ENCODE measurements at places on chromosomes 1 and 21. TPM values are rescaled to one million over a fixed set of nuclear protein-coding genes. Genes with fewer than 3 reads are reported as not detected.

- DNase-seq, result no peak
- no peaks in the 10 kb centered on the region for H3K36me3 ChIP-seq
- H3K27ac ChIP-seq, result no peak overlapping the region
Observed at GRCh38 chr1:45543581-45544417, 6.8 kb upstream of the AKR1A1 start.

DNA sequence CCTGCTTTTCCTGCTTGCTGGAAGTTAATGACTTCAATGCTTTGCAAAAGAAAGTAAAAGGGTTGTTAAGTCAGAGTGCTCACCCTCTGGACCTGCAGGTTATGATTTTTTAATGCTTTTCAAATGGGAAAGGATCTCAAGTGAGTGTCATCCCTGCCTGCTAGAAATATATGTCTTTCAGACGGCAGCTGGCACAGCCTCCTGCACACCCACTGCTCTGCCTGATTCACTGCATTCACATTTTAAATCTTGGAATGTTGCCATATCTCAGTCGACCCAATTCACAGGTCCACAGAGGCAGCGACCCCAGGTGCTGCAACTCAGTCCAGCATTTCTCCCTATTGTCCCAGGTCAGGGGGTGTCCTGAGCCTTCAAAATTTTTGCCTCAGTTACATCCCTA lies 10.7 kb downstream of the DUSP23 start:
- no peaks in the 10 kb centered on the region for H3K4me1 ChIP-seq
- no peak overlapping the region for H3K4me3 ChIP-seq
- DNase-seq, result no peak
- no peaks in the 10 kb centered on the region for H3K27me3 ChIP-seq

DNA sequence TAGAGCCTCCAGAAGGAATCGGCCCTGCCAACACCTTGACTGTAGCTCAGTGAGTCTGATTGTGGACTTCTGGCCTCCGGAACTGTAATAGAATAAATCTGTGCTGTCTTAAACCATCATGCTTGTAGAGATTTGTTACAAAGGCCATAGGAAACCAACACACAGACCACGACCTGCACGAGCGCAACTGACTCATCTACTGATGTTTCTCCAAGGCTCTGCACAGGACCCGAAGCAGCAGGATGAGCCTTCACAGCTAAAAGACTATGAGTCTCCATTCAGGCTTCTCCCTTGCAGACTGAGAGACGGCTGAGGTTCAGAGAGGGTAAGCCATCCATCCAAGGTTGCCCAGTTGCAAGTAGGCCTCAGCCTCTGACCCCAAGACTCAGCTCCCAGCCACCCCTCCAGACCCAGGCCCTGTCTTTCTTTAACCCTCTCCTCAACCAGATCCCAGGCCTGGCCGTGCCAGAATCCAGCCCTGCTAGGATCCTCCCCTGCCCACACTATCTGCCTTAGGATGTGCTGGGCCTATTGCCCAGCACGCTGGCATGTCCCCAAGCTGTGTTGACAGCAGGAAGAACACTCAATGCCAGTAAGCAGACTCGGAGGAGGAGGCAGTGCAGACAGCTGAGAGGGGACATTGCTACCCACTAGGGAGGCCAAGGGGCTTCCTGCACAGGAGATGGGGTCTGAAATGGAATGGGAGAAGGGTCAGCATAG lies 109.0 kb downstream of the HMGB4 start:
- H3K4me1 ChIP-seq, result peaks cover 6% of the 10 kb centered on the region
- H3K4me3 ChIP-seq, result no peak overlapping the region
- H3K27ac ChIP-seq, result no peak overlapping the region

DNA sequence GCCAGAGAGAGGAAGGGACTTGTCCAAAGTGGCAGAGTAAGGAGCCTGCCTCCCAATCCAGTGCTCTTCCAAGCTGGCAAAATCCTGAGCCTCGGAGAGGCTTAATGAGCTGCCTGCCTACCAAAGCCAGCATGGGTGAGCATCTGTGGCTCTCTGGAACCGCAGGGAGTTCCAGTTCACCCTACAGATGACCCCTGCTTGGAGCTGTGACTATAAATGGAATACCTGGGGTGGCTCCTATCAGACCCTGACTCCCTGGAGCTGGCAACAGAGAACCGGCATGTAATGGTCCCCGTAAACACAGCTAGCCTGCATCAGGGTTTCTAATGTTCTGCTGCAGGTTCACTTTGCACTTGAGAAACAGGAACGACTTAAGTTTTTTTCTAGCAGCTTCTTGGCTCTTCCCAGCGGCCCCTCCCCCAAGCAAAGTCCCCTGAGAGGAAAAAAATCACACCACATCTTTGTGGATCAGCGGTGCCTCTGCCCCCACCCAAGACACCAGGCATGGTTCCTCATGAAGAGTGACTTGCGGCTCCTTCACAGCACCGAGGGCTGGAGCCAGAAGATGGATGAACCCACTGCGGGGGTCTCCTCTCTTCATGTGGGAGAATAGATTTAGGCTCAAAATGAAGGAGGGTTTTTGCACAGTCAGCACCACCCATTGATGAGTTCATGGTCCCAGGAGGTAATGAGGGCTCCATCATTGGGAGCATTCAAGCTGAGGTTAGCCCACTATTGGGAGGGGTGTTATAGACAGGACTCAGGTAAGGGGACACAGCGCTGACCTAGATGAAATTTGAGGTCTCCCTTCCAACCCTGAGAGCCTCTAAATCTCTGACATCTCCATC lies 79.0 kb downstream of the SYT2 start:
- DNase-seq, result no peak
- no peak overlapping the region for H3K27ac ChIP-seq
- no peaks in the 10 kb centered on the region for H3K36me3 ChIP-seq

DNA sequence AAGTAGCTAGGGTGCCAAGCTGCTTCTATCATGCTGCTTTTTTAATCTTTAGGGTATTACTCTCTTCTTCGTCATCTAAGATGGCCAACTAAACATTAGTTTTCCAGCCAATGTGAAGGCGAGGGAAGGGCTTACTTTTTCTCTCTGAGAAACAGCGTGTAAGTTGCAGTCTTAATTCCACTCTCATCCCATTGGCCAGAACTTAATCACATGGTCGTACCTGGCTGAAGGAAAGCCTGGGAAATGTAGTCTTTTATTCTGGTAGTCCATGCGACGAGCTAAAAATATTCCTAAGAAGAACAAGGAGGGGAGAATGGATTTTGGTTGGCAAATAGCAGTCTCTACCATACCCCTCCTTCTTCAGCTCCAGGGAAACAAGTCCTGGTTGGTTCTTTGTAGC lies 21.5 kb downstream of the DNAJC6 start:
- no peak for DNase-seq
- no peaks in the 10 kb centered on the region for H3K27me3 ChIP-seq
- H3K4me1 ChIP-seq, result no peaks in the 10 kb centered on the region
- H3K4me3 ChIP-seq, result no peak overlapping the region

DNA sequence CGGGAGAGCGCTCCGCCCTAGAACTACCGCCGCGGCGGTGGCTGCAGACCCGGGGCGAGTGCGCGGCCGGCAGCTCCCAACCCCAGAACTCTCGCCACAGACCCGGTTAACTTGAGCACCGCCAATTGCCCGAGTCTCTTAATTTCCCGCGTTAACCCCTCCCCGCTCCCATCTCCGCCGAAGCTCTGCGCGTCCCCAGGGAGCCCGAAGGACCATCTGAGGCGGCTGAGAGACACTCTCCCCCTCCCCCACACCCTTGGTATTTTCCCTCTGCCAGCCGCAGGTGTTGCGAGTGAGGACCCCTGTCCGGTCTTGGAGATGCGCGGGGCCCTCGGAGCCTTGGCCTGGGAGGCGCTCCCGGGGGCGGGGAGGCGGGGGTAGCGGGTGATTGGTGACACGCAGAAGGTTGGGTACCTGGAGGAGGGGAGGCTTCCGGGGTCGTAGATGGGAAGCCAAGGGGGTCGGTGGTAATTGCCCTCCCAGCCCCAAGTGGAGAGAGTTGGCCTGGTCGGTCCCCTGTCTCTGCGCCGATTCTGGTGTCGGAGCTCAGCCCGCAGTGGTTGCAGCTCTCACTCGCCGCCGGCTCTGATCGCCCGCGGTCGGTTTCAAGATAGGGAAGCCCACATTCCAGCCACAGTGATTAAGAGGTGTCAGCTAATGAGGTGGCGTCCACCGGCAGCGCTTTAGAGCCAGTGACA lies 858 bp upstream of the SUSD4 start:
- no peaks in the 10 kb centered on the region for H3K36me3 ChIP-seq
- DNase-seq, result no peak
- peak overlapping the region; percentile 49 for H3K4me3 ChIP-seq
- no peaks in the 10 kb centered on the region for H3K4me1 ChIP-seq
- H3K27ac ChIP-seq, result no peak overlapping the region
- no peaks in the 10 kb centered on the region for H3K27me3 ChIP-seq

GRCh38 chr1:11507309-11507708 lies 28.4 kb downstream of the DISP3 start:
- no peaks in the 10 kb centered on the region for H3K36me3 ChIP-seq
- no peaks in the 10 kb centered on the region for H3K4me1 ChIP-seq
- no peak overlapping the region for H3K27ac ChIP-seq

GRCh38 chr1:24416666-24417391 lies 1.2 kb downstream of the NIPAL3 start:
- peak overlapping the region; percentile 82 for H3K27ac ChIP-seq
- H3K36me3 ChIP-seq, result no peaks in the 10 kb centered on the region
- no peaks in the 10 kb centered on the region for H3K27me3 ChIP-seq
- H3K4me1 ChIP-seq, result no peaks in the 10 kb centered on the region
- H3K4me3 ChIP-seq, result peak overlapping the region; percentile 54

- H3K4me1 ChIP-seq, result peaks cover 7% of the 10 kb centered on the region
- no peak within 1 kb of the TSS for H3K4me3 ChIP-seq
- DNase-seq, result no peak
- H3K36me3 ChIP-seq, result no peaks in the 10 kb centered on the region
- no peak within 1 kb of the TSS for H3K27ac ChIP-seq
- no peaks in the 10 kb centered on the region for H3K27me3 ChIP-seq
Observed at GRCh38 chr1:111199881-111200801, at the start of gene DENND2D. Gene DENND2D, minus strand, starts transcription at chr1:111200646. Its CDS starts 187 bp downstream, at chr1:111200459.

GRCh38 chr1:167630568-167631385 lies 745 bp downstream of the RCSD1 start:
- H3K27ac ChIP-seq, result peak overlapping the region; percentile 41
- H3K36me3 ChIP-seq, result no peaks in the 10 kb centered on the region
- H3K4me1 ChIP-seq, result no peaks in the 10 kb centered on the region
- DNase-seq, result no peak
- no peaks in the 10 kb centered on the region for H3K27me3 ChIP-seq

DNA sequence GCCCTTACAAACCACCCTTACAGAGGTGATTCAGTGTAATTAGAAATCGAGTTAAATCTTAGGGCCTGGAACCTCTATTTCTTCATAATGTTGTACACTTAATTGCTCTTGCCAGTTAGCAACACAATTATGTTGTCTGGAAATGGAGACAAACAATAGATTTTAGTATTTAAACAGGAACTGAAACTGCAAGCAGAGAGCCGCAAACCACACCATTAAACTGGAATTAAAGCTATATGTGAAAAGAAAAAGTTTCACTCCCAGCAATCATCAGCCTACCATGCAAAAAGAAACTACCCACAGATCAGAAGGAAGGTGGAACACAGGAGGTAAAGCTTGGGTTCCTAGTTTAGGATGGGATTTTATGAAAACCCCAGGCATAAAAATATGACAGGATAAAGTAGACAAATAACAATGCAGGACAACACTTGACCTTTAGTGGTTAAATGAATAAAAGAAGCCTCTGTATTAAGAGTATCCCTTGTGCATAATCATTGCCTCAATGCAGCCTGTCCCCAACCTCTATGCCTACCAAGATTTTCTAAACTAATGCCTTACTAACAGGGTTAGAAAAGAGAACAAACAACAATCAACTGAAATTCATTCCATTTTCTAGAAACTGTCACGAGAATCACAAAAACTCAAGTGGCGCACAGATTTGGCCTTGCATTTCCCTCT lies 304.3 kb upstream of the ESRRG start:
- no peak for DNase-seq
- peaks cover 8% of the 10 kb centered on the region for H3K4me1 ChIP-seq
- H3K4me3 ChIP-seq, result no peak overlapping the region
- H3K27me3 ChIP-seq, result no peaks in the 10 kb centered on the region

The INAVA gene
- total RNA-seq, result 7.4 TPM

The LCE1E gene
- not detected for total RNA-seq

The DIRAS3 gene
- 3.0 TPM for total RNA-seq

The UBE2U gene
- total RNA-seq, result 1.8 TPM

The NFIA gene
- 61.4 TPM for total RNA-seq

The FCAMR gene
- total RNA-seq, result 2.3 TPM
